ENCODE measurements at places on chromosomes 11 and 22.

DNA sequence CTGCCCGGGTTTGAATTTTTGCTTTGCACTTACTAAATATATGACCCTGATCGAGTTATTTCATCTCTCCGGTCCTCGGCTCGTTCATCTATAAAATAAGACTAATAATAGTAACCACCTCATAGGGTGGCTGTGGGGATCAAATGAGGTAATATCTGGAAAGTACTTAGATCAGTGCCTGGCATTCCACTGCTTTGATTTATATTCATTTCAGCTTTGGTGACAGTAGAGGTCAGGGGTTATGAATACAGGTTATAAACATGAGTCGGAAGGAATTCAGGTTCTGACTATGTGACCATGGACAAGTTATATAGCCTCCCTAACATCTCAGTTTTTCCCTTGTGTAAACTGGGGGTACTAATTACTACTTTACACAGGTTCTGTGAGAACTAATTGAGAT lies 2.9 kb upstream of the TEAD1 start:
- no peak for DNase-seq

DNA sequence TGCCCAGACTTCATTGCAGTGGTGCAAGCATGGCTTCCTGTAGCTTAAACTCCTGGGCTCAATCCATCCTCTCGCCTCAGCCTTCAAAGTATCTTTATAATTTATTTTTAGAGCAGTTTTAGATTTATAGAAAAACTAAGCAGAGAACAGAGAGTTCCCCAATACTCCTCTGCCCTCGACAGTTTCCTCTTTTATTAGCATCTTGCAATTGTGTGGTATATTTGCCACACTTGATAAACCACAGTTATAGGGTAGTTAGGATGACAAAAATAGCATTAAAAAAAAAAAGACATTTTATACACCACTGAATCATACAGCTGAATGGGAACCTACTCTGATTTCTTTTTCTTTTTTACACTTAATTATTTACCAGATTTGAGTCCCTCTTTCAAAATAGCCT lies 31.2 kb downstream of the MS4A2 start:
- DNase-seq, result no peak

DNA sequence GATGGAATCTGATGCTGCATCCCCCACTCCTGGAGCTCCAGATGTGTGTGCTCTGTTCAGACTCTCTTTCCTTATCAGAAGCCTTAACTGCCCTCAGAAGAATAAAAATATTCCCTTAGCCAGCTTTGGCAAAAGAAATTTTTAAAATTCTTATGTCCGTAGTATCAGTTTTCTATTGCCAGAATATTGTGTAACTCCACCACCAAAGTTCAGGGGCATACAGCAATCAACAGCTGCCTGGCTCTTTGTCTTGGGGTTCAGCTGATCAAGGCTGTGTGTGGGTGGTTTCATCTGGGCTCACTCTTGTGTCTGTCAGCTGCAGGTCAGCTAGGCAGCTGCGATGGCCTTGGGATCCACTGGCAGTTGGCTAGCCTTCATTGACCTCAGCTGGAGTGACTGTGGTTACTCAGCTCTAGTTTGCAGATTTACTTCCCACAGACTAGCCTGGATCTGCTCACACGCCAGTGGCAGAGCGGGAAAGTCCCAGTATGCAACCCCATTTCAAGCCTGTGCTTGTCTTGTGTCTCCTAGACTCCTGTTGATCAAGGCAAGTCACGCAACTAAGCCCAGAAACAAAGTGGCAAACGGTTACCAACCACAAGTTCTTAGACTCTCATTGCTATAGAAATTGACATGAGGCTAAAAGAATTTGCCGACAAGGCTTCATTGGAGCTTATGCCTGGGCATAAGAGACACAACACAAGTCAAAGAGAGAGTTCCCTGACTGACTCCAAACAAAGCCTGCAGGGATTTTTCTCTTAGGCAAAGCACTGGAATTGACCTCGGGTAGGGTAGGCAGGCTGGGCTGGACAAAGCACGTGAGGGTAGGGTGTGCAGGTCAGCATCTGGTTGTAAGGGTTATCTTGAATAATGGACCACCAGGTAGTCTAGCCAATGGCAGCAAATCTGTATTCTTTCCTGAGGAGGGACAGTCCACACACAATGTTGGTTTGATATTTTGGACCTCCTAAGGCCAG lies 7.5 kb downstream of the TMEM138 start:
- no peak for DNase-seq

- DNase-seq, result no peak
Observed at GRCh38 chr11:33545931-33546330, 154.7 kb downstream of the C11orf91 start.

DNA sequence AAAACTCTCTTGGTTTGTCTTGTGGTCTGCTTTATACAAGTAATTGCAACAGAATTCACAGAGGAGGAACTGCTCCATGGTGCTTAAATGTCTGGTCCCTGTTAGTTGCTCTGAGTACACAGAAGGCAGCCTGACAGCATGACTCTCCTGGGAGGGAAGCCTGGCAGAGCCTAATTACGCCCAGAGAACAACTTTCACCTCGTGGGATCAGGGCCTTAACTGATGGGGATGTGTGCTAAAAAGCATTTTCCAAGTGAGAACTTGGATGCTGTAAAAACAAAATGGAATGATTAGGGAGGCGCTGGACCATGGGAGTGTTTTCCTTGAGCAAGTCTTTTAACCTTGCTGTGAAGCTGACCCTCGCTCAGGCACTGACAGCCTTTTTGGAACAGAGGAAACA lies 154.0 kb upstream of the TENM4 start:
- DNase-seq, result no peak

DNA sequence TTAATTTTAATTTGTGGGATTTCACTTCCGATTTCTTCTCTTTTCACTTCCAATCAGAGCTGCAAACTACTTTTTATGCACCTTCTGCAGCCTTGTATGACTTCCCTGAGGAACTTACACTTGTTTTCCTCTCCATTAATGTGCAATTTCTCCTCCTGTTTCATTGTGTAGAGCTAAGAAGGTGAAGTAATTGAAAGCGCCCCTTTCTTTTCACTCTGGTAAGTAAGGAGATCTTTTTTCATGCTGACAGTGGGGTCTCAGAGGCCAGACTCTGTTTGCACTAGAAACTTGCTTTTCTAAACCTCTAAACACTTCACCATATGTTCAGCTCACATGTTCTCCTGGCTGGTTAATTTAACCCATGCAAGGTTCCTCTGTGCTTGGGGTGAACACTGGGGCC lies 117.0 kb downstream of the FANCF start:
- no peak for DNase-seq

GRCh38 chr11:95338430-95338991 lies 107.5 kb upstream of the SESN3 start:
- peak; percentile 95 for DNase-seq

GRCh38 chr22:37431366-37431765 lies 4.1 kb upstream of the ELFN2 start:
- DNase-seq, result no peak

GRCh38 chr11:11622340-11622706 lies 518 bp upstream of the GALNT18 start:
- DNase-seq, result no peak

GRCh38 chr11:102309621-102310541 lies 7.4 kb upstream of the BIRC3 start:
- DNase-seq, result peak; percentile 42

- peak; percentile 82 for DNase-seq
Observed at GRCh38 chr11:123654566-123655081, at the start of gene SCN3B. Gene SCN3B (minus strand): TSS chr11:123654624. CDS start chr11:123653801, 823 bp downstream.

DNA sequence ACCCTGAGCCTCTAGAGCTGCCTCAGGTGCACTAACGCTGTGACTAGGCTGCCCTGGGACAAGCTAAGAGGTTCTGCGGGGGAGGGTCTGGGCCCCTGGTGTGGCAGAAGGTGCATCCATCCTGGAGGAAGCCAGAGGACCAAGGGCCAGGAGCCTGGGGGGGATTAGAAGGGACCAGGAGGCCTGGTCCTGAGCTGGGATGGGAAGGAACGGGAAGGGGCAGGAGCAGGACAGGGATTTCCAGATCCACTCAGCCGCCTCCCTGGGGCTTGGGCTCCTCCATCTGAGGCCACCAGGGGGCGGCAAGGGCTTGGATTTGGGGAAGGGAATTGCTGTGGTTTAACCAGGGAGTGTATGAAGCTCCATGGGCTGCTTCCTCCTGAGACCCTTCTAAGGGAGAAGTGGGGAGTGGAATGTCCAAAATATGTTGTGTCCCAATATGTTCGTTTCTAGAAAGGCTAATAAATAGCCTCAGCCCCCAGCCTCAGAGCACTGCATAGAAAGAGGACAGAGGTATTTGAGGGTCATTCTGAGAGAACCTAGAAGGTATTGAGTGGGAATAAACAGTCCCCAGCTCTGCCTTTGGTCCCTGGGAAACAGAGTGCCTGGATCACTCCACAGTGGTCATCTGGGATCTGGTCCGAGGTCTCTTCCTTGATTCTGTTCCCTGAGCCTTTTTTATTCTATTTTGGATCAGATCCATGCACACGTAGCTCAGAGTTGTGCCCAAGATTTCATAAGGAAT lies 17.4 kb upstream of the PRAME start:
- DNase-seq, result peak; percentile 23

DNA sequence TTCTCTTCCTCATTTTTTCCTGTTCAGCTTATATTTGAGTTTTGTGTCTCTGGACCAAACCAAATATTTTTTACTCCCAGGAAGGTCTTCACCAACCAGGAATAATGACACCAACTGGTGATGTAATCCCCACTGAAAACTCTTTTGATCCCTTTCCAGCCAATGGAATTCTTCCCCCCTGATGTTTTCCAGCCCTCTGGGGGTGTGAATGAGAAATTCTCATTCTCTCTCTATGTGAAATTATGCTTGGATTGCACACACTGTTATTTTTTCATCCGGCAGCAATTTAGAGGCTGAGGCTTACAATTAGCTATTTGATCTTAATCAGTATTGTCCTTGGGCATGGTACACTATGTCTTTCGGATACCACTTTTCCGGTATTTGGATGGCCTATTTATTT lies 39.5 kb upstream of the SLC1A2 start:
- DNase-seq, result no peak

GRCh38 chr11:24617856-24618255 lies 121.0 kb downstream of the LUZP2 start:
- DNase-seq, result no peak

GRCh38 chr11:105611572-105612441 lies 1.9 kb downstream of the GRIA4 start:
- peak; percentile 25 for DNase-seq

GRCh38 chr11:63417174-63417852 lies 47.7 kb downstream of the SLC22A9 start:
- no peak for DNase-seq

DNA sequence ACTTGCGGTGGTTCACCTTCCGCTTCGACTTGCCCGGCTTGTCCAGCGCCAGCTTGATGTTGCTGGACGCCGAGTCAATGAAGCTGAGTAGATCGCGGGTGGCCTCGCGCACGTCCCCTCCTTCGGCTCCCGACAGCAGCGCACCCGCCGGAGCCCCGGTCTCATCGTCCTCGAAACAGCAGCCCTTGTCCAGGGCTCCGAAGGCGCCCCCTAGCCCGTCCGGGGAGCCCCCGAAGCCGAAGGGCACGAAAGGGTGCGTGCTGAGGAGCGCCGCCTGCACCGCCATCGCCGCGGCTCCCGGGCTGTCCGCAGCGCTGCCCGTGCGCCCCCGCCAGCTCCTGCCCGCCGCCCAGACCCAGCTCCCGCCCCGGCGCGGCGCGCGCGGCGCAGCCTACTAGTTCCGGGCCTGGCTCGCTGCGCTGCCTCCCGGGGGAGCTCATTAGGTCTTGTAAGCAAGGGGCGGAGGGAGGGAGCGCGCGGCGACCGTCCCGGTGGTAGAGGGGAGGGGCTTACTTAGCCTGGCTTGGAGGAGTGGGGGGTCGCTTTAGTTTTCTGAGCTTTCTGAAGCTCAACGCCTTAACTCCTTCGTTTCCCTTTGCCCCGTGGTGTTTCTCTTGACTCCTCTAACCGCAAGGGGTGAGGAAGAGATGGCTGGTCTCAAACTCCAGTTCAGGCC lies at the start of gene FAM181B:
Gene FAM181B, minus strand, starts transcription at position 421 of the 676 bp plus-strand sequence. Its CDS starts 135 bp downstream, at position 286.
- DNase-seq, result peak; percentile 68

DNA sequence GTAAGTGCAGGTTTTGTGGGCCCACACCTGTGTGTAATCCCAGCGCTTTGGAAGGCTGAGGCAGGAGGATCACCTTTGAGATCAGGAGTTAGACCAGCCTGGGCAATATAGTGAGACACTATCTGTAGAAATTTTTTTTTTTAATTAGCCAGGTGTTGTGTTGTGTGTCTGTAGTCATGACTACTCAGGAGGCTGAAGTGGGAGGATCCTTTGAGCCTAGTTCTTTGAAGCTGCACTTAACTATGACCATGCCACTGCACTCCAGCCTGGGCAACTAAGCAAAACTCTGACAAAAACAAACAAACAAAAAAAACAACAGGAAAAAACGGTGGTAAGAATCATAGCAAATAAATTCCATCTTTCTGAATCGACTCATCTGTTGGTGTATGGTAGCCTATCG lies 268.6 kb upstream of the PDGFD start:
- DNase-seq, result no peak

DNA sequence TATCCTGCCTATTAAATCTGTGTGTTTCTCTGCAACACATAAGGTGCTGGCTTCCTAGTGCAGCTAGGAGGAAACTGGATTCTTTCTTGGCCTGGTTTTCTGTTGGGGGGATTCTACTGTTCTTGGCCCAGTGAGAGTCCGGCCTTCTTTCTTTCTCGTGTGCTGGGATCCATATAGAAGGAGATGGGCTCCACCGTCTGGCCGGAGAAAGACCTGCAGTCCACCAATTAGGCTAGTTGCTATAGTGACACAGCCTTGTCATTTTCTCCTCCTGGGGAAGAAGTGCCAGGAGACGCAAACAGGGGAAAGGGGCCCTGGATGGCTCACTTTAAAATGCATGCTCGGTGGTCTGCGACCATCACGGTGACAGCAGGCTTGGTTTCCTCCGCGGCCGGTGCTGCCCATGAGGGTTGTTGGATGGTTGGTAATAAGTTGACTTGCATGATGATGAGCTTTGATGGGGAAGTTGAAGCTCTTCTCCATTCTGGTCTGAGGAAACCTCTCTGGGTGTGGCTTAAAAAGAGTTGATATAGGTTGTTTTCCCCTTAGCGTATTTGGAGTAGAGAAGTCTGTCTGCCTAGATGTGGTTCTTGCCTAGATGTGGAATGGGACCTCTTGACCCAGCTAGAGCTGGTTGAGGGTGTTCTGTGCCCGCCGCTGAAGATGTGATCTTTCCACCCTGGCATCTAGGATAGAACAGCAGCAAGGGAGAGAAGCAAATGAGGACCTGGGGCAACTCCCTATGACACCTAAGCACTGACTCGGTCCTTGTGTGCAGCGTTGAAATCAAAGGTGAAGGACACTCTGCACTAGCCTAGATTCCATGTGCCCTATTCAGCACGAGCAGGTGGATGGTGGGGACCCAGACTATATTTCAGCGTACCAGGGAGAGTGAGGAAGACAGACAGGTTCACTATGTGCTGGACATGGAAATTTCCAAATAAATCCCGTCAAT lies 1335.0 kb downstream of the BRD1 start:
- peak; percentile 92 for DNase-seq

DNA sequence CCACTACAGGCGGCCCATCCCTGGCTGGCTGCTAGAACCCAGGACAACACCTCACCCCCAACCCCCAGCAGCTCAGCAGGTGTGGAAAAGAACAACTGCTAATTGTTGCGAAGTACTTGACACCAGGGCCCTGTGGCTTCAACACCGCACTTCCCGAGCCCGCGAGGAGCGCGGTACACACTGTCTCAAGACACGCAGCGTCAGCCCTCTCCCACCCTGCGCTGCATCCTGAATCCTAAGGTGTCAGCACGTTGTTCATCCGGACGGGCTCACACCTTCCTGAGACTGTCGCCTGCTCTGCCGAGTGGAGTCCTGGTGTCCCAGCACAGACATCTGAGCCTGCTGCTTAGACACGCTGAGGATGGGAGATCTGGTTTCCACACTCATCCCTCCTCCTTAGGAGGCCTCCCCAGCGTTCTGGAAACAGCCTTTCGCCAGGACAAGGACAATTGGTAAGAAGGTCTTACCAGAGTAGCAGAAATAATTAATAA lies 1336.2 kb downstream of the BRD1 start:
- DNase-seq, result no peak
